Fibroblast of skin of left biceps (primary cell): ENCODE measurements at places on chromosomes 6 and 20.

GRCh38 chr20:2523919-2524708 lies 12.3 kb upstream of the TMC2 start:
- DNase-seq: no peak

DNA sequence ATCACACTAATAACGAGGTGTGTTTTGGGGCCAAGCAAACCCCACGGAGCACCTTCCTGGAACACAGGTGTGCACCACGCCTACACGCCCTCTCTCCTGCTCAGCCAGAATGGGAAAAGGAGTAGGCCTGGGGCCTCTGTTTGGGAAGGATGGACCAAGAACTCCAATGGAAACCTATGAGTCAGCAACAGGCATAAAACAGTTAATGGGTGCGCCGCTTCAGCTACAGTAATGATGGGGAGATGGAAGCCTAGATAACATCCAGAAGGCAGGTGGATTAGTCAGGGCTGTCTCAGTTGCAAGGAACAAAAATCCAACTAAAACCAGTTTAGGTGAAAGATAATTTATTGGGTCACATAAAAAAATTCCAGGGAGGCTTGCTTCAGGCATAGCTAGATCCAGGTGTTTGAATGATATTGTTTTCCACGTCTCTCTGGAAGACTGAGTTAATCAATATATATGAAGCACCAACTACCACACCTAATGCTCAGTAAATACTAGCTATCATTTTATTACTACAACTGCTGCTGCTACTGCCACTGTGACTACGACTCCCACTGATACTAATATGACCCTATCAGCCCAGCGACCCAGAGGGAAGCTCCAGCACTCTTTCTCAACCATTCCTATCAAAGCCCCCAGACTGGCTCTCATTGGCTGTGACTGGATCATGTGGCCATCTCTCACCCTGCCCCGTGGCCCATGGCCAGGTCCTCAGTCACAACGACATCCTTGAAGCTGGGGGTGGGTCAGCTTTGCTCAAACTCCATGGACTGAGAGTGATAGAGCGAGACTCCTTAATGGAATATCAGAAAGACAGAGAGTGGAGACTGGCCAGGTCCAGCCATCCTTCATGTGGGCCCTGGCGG lies 155.2 kb upstream of the PTPN1 start:
- DNase-seq: no peak

GRCh38 chr6:35589201-35589739 lies 76.6 kb upstream of the TULP1 start:
- DNase-seq: no peak

DNA sequence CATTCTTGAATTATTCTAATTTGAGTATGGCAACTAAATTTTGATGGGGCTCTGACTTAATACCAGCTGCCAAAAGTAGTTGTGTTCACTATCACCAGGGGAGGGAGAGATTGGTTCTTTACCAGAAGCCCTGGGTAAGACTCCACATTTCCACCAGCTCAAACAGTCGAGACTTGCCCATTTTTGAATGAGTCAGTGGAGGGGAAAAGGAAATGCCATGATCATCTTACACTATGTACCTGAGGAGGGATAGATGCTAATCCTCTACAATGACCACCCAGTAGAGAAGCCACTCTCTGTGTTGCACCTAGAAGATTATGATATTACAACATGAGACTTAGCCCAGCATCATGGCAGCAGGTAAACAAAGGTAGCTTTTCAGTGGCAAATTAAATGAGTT lies 77.0 kb upstream of the SGK1 start:
- DNase-seq: no peak

- no peak for DNase-seq
These were observed 79.4 kb upstream of the TRAF3IP2 start for GRCh38 chr6:111685058-111685457.
